Activated gamma-delta T cell treated with Interleukin-2 at 50 U/mL for 16 hours (primary cell): ENCODE measurements at places on chromosomes 3 and 15.
A peak's percentile ranks its signal among the peaks of the same experiment; 100 is the strongest.

DNA sequence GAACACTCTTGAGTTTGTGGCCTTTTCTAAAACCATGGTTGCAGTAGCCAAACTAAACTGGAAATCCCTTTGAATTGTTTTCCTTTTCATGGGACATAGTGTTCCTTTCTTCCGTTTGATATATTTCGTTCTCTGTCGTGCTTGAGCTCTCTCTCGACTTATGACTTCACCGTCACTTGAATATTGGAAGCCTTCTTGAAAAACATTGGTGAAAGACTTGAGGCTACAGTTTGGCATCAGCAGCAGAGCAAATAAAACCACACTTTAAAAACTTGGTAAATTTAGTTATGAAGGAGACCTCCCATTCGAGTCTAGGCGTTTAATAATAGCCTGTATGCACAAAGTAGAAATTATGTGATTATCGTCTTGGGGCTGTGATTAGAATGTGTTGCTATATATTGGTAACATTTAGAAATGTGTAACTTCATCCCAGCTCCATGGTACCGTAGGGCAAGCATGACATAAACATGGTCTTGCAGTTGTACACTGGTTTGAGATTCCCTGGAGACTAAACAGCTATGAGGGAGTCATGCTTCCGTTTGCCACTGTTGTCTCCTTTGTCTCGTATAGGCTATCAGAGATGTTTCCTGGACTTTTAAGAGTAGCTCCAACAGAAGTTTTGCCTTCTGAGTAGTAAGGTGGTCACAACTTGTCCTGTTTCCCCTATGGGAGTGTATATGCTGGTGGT is 122.3 kb downstream of the PTPRG start:
- no peak for DNase-seq

DNA sequence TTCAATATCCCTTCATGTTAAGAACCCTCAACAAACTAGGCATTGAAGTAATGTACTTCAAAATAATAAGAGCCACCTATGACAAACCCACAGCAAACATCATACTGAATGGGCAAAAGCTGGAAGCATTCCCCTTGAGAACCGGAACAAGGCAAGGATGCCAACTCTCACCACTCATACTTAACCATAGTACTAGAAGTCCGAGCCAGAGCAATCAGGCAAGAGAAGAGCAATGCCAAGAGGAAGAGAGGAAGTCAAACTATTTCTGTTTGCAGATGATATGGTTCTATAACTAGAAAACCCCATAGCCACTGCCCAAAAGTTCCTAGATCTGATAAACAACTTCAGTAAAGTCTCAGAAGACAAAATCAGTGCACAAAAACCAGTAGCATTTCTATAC is 161.9 kb downstream of the UBE2E2 start:
- DNase-seq, result no peak

- no peak for DNase-seq
Observed at GRCh38 chr15:64004587-64004986, 41.7 kb downstream of the DAPK2 start.

DNA sequence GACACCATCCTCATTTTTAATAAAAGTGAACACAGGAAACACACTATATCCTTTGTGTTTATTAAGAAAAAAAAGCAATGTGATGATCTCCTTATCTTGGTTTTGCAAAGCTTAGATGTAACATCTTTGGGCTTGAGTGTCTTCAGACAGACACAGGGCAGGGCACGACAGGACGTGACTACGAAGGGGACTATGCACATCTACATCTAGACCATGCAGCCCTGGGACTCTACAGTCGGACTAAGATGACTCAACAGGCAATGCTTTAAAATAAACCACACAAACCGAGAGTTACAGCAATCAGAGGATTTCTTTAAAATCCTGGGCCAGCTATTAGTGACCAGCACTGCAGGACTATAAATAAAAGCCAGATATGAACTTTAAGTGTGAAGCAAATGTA is 22.8 kb upstream of the TM2D3 start:
- DNase-seq, result no peak

DNA sequence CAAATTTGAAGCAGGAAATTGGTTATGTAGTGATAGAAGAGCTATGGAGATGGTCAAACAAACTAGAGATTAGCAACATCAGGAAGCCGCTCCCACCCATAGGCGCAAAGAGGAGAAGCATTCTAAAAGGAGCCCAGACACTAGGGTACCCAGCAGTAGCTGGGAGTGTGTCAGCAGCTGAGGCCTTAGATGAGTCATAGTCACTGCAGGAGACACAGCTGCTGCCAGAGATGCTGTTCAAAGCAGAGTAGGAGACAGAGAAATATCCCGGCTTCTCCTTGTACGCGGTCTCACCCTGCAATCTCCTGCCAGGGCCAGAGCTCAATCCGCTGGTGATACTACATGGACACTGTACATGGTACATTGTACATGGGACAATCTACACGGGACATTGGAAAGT is 61.9 kb downstream of the VGLL3 start:
- no peak for DNase-seq

- no peak for DNase-seq
Observed at GRCh38 chr3:81154611-81155143, 606.8 kb downstream of the GBE1 start.

- DNase-seq, result peak; percentile 33
Observed at GRCh38 chr15:58748040-58748851, 1.3 kb downstream of the ADAM10 start.

GRCh38 chr15:66131200-66131599 is 122.3 kb downstream of the MEGF11 start:
- DNase-seq, result no peak

- no peak for DNase-seq
Observed at GRCh38 chr3:99503350-99503749, 135.0 kb upstream of the COL8A1 start.

GRCh38 chr3:70094197-70094596 is 94.7 kb downstream of the SAMMSON start:
- DNase-seq, result no peak

DNA sequence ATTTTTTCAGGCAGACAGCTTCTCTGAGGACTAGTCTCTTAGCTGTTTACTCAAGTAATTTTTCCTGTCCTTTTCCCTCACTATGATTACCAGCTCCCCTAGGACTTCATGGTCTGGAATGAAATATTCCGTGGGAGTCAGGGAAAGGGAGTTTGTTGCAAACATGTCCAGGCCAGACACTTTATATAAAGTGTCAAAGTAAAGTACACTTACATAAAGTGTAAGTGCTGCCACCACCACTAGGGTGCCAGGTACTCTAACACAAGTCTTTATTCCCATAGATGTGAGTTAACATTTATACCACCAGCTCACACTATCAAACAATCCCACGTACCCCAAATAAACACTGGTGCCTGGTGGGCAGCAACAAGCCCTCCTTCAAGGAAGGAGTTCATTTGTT is 179.8 kb downstream of the SNRPN start:
- DNase-seq, result no peak

GRCh38 chr3:78351334-78351733 is 1311.4 kb downstream of the ROBO2 start:
- no peak for DNase-seq

- DNase-seq, result no peak
Observed at GRCh38 chr15:81163961-81164800, 30.1 kb downstream of the CFAP161 start.

DNA sequence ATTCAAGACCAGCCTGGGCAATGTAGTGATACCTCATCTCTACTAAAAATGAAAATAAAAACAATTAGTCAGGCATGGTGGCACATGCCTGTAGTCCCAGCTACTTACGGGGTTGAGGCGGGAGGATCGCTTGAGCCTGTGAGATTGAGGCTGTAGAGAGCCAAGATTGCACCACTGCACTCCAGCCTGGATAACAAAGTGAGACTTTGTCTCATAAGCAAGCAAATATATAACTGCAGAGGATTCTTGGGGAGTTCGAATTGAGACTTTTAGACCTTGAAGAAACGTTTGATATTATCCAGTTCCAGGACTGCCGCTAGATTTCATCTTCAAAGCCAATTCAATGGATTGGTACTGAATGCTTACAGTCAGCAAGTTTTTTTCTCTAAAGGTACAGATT is 11.9 kb upstream of the RARB start:
- DNase-seq, result no peak

DNA sequence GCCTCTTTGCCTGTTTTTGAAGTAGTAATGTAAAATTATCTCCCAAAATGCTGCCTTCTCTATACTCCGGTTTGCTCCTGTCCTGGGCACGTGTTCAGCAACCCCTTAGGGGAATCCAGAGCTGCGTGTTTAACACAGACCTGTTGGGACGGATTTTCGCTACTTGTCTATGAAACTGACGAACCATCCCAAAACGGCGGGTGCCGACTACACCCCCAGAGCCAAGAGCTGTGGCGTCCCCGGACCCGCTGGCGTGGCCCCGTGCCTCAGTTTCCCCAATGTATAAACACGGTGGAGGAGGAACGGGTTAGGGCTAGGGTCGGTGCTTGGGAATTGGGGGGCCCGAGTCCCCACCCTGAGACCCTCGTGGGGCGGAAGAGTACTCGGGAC is 473 bp downstream of the FHIT start:
- no peak for DNase-seq

DNA sequence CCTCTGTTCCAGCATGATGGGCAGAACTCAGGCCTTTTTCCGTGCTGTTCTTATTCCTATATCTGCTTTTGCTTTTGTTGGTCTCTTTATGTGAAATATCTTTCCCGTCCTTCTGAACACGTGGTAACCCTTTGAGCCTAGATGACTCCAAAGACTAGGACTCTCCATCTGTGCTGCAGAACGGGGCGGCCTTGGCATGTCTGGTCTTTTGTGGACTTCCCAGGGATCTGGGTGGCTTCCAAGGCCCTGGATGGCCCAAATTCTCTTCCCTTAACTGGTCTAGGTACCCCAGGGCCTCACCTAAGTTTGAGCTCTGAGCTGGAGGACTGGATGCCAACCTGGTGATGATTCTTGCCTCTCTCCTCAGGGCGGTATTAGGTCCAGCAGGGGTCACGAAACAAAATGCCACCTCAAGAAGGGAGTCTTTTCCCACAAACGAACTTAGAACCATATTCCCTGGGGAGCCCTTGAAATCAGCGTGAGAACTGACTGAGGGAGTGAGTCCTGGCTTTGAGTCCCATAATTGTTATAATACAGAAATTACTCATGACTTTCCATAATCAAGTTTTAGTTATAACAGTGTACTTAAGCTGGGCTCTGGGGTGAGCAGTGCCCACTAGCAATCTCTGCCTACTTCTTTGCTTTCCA is 13.8 kb downstream of the TLNRD1 start:
- no peak for DNase-seq

- DNase-seq, result no peak
Observed at GRCh38 chr3:37762698-37763097, 99.0 kb upstream of the CTDSPL start.

- DNase-seq, result no peak
Observed at GRCh38 chr3:31572236-31573004, 39.7 kb downstream of the STT3B start.

- DNase-seq, result no peak
Observed at GRCh38 chr3:186181901-186182300, 73.0 kb upstream of the ETV5 start.

DNA sequence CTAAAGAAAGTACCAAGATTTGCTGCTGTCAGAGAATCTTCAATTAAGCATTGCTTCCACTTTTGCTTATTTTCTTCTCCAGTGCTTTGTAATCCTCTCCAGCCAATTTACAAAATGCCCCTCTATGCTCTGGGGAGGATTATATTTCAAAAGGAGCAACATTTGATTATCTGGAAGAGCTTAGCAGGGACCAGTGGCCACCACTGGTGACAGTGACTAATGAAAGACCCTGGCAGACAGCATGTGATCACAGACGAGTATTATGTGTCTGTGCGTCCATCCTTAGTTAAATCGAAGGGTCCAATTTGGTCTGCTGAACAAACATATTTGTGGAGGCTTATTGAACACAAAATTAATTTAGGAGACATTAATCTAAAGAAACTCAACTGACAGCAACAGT is 152.6 kb downstream of the ZNF621 start:
- DNase-seq, result no peak

DNA sequence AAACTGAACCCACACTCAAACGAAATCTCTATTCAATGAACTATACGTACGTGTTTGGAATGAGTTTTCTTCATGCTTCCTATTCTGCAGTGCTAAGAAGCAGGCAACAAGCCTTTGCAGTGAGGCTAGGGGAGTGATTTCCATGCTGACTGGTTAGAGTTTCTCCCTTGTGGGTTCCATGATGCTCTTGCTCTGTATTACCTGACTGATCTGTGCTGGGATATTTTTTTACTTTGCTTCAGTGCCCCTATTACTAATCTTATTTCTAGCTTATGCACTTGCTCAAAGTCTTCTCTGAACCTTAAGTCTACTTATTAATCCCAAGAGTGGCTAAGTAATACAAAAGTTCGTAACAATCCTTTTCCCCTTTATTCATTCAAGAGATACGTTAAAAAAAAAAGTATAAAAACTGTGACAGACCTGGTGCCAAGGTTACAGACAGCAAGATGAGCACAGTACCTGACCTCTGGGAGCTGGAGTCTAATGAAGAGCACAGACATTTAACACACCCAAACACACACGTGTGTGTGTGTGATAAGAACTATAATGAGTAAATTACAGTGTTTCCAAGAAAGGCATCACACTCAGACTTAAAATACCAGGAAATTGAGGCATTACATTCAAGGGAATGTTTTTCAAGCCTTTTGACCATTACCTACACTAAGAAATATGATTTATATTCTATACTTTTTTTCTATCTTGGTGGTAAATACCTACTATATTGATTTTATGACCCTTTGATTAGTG is 50.5 kb upstream of the FBN1 start:
- no peak for DNase-seq

DNA sequence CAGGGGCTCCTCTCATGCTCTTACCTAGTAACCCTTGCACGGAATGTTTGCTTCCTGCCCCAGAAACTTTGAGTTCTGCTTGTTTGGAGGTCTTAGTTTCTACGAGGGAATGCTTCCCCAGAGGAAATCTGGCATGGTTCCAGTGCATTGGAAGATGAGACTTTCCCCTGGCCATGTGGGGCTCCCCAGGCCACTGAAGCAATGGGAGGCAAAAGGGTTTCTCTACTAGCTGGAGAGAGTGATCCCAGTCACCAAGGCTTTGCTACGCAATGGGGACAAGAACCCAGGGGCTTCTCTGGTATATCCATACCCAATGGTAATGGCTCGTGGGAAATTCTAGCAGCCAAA is 44.2 kb upstream of the RPL32 start:
- DNase-seq, result no peak

- DNase-seq, result no peak
Observed at GRCh38 chr3:98775459-98776139, 12.5 kb downstream of the ST3GAL6 start.

DNA sequence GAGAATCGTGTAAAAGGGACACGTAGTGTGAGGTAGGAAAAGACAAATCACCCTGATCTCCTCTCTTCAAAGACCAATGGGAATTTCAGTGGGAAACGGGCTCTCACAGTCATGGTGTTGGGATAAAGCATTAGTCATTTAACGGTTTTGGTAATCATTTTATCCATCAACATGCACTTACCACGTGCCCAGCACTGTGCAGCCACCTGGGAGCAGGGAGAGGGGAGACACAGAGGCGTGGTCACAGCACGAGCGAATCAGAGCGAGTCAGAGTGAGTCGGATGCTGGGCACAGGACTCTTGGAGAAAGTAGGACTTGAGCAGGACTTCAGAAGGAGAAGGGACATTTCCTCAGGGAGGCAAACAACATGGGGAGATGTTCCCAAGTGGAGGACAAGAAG is 130.8 kb downstream of the MINAR1 start:
- DNase-seq, result no peak
